Activated CD4-positive, alpha-beta T cell treated with anti-CD3 and anti-CD28 coated beads, Interleukin-2, amount 10 ng/mL, durations not matched to agents 24 days and 14 days (primary cell): ENCODE measurements at places on chromosomes 2 and 18. TPM values are rescaled to one million over a fixed set of nuclear protein-coding genes. Genes with fewer than 3 reads are reported as not detected.
A peak's percentile ranks its signal among the peaks of the same experiment; 100 is the strongest.

Gene SPP2
- total RNA-seq = not detected in 2 replicates

- DNase-seq = no peak
These were observed 28.3 kb upstream of the MRO start for GRCh38 chr18:50848061-50848551.

- no peak for DNase-seq
These were observed 15.0 kb upstream of the ZNF407 start for GRCh38 chr18:74582642-74583041.

- no peak for DNase-seq
These were observed 6.6 kb downstream of the CNNM4 start for GRCh38 chr2:96767135-96767871.

GRCh38 chr2:224646242-224646846, 61.2 kb upstream of the CUL3 start:
- DNase-seq = peak; percentile 62

- DNase-seq = no peak
These were observed 81.7 kb downstream of the COL4A4 start for GRCh38 chr2:227082286-227082685.

DNA sequence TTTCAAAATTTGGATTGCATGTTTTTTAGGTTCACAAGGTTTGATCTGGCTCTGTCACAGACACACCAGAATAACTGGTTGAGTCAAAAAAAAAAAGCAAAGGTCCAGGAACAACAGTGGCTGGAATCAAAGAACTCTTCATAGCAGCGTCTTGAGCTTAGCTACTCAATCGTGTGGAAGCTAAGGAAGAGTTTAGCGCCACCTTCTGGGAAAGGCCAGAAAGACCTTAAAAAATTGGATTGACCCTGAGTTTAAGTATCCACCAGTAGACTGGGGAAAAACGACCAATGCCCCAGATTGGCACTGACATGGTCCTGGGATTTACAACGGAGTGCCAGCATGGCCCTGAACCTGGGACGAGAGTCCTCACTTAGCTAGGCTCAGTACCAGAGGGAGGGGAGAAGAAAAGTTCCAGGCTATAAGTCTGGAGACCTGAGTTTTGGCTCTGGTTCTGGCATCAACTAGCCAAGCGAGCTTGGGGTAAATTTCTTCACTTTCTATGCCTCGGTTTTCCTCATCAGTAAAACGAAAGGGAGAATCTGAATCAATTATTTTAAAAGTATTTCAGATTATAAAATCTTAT, 71.1 kb upstream of the TFCP2L1 start:
- peak; percentile 75 for DNase-seq

- no peak for DNase-seq
These were observed 339.9 kb upstream of the NCKAP5 start for GRCh38 chr2:133908171-133908570.
